Activated naive CD8-positive, alpha-beta T cell treated with anti-CD3 and anti-CD28 coated beads, Interleukin-2, amount 50 U/mL, for 16 hours (primary cell): ENCODE measurements at places on chromosomes 7 and 10.

- DNase-seq = no peak
Measured at GRCh38 chr7:5634107-5634950, 147.1 kb downstream of the RNF216 start.

GRCh38 chr7:18835001-18835690, 282.3 kb downstream of the TWIST1 start:
- DNase-seq = no peak

DNA sequence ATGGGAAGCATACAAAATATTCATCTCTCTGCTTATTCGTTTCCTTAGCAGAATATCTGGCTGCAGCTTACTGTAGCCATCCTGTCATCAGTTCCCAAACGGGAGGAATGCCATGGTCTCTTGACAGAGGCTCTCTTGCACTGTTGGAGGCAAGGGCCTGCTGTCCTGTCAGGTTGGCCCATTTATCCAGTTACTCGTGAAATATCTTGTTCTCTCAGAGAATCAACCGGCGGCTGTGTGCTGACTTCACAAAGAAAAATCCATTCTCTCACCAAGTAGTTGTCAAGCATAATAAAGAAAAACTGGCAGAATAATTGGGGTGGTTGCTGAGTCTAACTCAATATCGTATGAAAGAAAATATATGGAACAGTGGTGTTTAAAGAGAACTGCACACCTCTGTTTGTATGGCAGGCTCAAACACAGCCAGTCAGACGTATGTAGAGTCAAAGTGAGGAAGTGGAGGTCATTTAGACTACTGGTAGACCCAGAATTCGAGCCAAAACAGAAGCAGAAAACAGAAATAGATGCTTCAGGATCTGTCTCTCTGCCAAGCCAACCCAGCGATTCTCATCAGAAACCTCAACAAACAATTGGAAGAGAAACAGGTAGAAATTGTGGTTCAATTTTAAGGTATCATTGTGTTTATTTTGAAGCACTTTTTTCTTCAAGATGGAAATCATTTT, 349.2 kb upstream of the PRKCQ start:
- no peak for DNase-seq

DNA sequence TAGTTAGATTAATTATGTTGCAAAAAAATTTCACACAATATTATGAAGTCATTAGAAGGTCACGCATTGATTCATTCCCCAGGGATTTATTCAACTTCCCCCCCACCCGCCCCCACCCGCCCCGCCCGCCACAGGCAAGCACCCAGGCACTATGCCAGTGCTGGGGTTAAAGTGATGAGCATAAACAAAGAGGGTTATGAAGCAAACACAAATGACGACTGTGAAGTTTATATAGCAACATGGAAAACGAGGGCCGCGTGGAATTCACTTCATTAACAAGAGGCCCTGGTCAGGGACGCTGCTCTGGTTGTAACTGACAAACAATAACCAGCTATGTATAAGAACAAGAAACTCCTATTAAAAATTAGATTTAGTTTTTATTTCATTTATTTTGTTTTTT, 656.5 kb upstream of the COBL start:
- DNase-seq = no peak

- DNase-seq = no peak
Measured at GRCh38 chr7:12093365-12093764, 117.7 kb upstream of the TMEM106B start.

DNA sequence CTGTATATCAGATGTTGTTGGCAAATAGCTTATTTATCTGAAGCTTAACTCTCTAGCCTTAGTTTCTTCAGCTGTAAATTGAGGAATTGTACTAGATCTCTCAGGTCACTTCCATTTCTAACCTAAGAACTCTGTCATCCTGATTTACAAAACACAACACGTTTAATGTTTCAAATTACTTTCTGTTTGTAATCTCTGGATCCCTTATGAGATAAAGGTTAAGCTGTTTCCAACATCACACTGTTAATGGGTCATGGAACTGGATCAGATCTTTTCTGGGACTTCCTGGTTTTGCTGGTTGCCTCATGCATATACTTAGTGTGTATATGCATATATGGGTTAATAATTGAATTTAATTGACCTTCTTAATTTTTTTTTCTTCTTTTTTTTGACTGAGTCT, 9.9 kb downstream of the SAMD8 start:
- no peak for DNase-seq

DNA sequence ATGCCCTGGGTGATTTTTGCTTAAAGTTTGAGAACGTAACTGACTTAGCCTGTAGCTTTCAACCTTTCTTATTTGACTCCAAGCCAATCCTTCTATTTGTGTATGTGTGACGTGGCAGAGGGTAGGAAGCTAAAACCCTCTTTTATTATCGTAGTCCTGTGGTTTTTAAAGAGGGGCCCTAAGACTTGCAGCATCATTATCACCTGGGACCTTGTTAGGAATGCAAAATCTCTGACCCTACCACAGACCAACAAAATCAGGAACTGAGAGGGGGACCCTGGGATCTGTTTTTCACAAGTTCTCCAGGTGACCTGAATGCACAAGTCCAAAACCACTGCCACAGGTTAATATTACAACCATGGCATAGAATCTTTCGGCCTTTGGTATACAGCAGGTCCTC, 80.1 kb downstream of the OSBPL3 start:
- DNase-seq = no peak

DNA sequence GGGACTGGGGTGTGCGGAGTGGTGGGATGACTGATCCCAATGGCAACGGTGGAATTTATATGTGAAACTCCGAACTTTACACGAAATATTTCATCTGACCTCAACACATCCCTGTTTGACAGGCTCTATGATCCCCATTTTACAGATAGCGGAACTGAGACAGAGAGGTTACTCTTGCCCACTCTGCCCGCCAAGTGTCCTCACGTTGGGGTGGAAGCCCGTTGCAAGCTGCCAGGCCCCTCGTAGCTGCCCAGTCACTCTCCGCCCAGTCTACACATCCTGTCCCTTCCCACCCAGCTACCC, 397 bp upstream of the NFE2L3 start:
- DNase-seq = no peak

GRCh38 chr10:26525586-26525985, 87.4 kb downstream of the APBB1IP start:
- no peak for DNase-seq

DNA sequence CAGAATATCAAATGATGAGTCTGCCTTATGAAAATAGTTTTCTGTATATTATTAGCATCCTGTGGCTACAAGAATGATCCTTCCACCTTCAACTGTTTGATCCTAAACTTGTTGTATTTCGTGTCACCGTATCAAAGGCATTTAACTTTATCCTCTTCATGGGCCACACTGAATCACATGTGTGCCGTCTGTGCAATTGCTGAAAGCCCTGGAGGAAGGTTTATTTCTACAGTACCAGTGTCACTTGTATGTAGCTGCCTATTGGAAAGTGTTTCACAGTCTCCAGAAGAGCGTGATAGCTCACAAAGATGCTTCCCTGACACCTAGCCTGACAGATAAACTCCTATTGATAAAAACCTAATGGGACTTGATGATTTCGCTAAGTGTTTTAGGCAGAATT, 94.5 kb downstream of the ITGA8 start:
- DNase-seq = no peak

DNA sequence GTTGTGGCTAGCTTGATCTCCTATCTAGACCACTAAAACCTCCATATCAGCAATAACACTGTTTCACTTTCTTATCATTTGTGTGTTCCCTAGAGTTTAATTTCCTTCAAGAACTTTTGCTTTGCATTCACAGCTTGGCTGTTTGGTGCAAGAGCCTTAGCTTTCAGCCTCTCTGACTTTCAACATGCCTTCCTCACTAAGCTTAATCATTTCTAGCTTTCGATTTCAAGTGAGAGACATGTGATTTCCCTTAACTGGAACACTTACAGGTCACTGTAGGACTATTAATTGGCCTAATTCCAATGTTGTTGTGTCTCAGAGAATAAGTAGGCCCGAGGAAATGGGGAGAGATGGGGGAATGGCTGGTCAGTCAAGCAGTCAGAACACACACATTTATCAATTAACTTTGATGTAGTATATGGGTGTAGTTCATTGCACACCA, 10.6 kb upstream of the BPGM start:
- no peak for DNase-seq

GRCh38 chr7:64625114-64626082, 40.5 kb upstream of the ZNF107 start:
- no peak for DNase-seq
